Activated CD4-positive, alpha-beta T cell treated with anti-CD3 and anti-CD28 coated beads, Interleukin-2, amount 50 U/mL, for 48 hours (primary cell): ENCODE measurements at places on chromosomes 12 and 14.

DNA sequence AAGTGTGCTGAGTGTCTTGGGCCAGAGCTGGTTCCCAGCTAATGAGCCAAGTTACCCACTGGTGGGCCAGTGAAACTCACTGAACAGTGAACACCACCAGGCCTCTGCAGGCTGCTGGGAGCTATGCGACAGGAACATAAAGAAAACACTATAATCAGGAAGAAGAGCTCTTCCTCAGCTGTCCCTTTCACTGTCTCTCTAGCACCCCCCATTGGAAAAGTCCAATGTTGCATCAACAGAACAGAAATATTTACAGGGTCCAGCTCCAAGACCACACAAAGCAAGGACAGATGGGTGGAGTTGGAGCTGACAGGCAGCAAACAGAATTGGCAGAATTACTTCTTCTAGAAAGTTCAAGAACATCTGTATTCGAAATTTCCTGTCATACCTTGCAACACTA is 903.6 kb upstream of the TMEM132C start:
- DNase-seq = no peak

- DNase-seq = no peak
Measured at GRCh38 chr14:105863296-105864108, 337.1 kb downstream of the TMEM121 start.

- DNase-seq = no peak
Measured at GRCh38 chr12:3253682-3254275, 176.6 kb downstream of the TSPAN9 start.

DNA sequence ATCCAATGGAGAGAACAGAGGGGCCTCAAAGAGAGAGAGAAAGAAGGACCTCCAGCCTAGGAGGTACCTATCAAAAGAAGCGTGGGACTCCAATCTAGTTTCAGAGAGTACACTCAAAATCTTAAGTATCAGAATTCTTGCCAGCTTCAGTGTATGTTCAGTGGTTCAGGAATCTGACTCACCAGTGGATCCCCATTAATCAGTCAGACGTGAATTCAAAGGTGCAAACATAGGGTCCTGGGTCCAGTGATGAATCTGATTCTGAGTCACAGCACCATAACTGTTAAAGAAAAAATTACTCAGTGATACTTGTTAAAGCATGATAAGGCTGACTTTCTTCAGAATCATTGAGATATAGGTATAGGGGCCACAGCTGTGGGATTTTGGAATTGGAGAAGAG is 33.2 kb downstream of the ETNK1 start:
- peak; percentile 14 for DNase-seq

GRCh38 chr12:13465635-13466034 is 269.1 kb downstream of the EMP1 start:
- no peak for DNase-seq

GRCh38 chr14:83044001-83044400 is 1510.3 kb upstream of the SEL1L start:
- no peak for DNase-seq

DNA sequence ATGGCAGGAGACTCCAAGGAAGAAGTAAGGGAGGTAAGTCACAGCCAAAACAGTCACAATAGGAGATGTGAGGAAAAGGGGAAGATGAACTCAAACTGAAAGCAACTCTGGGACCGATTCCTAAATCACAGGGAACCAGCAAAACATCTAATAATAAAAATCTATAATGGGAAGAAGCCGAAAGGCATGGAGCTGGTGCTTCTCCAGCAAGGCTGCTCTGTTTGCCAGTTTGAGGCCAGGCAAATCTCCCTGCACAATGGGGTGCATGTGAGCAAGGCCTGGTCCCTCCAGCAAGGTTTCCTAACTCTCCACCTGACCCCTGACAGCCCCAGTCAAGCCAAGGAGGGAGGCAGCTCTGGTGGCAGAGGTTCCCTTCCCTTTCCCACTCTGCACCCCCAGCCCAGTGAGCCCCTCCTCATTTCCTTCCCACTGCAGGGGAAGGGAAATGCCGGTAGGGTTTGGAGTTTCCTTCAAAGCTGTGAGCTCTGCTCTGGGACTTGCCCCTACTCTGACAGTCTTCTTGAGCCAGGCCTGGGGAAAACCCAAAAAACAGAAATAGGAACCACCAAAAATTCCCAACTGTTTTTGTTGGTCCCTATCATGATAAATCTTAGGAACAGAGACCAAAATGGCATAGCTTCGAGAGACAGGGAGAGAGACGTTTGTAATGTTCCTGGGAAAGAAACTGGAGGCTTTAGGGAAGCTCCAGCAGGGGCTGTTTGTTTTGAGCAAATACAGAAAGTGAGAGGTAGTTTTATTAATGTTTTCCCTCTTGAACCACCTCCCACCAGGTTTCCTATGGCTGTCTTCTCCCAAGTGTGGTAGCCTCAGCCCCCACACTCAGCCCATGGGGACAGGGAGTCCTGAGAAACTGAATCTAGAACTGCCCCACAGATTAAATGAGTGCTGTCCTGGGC is 34.6 kb downstream of the FMNL3 start:
- DNase-seq = no peak

- no peak for DNase-seq
Measured at GRCh38 chr12:124967016-124967739, 21.8 kb downstream of the DHX37 start.

DNA sequence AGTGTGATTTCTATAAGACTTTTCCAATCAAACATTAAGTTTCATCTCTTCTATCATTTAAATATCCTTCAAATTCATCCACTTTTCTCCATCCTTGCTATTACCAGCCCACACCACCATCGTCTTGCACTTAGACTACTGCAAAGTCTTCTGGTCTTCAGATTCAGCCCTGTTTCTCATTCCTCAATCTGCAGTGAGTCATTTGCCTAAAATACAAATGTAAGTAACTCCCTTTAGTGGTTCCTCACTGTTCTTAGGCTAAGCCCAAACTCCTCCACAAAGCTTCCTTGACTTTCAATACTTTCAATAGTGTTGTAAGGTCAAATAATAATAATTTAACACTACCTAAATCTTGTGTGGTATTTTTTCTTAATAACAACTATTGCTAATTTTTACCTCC is 83.3 kb downstream of the PLEKHG7 start:
- DNase-seq = no peak

DNA sequence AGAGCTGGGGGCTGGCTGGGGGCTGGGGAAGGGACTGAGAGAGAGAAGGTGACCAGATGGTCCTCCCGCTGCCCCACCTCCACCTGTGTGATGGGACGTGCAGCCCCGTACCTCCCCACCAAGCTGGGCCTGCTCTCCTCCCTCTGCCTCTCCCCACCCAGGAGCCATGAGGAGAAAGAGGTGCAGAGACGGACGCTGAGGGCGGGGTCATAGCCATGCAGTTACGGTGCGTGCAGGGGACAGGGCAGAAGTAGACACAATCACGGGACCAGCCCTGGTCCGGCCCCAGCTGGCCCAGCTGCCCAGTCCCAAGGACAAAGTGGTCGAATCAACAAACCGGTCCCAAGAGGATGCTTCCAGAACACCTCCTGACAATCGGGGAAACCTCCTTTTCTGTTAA is 33.2 kb downstream of the RFLNA start:
- no peak for DNase-seq

GRCh38 chr14:28577711-28578131 is 188.9 kb upstream of the FOXG1 start:
- no peak for DNase-seq

GRCh38 chr12:118959348-118959747 is 22.0 kb upstream of the SRRM4 start:
- no peak for DNase-seq

- no peak for DNase-seq
Measured at GRCh38 chr12:27865421-27865820, 85.4 kb upstream of the MANSC4 start.

DNA sequence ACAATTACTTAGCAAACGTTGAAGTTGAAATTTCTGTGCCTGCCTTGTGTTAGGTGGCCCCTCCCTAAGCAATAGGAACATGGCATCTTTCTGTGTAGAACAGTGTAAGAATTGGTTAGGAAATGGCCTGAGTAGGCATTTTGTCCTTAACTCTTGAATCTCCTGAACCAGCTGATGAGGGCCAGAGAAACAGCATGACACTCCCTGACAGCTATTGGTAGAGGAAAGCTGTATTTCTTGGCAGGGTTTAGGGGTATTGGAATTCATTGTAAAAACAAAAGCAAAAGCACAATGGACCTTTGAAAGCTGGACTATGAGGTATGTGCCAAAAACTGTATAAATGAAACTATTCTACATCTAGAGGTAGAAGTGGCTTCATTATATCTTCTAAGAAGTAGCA is 40.6 kb upstream of the LRTM2 start:
- no peak for DNase-seq

- peak; percentile 97 for DNase-seq
Measured at GRCh38 chr14:74860899-74861733, 14.8 kb downstream of the PROX2 start.

DNA sequence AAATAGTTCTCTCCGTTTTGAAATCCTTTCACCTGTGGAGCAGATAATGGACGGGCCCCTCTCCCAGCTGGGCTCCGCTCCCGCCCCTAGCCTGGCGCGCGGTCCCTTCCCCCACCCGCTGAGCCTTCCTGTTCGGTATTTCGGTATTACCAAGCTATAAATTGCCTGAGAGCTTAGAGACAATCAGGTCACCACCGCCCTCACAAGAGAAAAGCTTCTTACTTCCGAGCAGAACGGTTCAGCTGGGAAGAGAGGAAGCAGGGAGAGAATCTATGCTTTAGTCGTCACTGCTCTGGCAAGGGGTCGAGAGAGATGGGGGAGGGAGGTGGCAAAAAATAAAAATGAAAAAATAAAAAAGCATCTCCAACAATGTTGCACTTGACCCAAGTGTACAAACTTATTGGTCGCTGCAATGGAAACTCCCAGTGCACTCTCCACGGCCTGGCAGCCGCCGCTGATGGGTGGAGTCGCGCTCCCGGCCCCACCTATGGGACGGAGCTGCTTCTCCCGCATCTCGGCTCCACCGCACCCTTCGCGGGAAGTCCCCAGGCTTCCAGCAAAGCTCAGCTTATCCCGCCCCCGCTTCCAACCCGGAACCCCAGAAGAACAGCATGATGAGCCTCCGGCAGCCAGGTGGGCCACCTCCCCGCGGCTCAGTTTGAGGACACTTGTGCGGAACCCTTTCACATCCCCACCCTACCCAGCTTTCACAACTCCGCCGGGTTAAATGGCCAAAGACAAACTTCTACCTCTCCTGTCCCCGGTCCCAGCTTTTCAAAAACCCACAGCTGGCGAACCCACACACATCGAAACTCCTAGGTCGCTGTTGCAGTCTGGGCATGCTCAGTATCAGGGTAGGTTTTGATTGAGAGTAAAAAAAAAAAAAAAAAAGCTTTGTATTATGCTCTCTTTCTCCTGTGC is 832 bp upstream of the SYT1 start:
- DNase-seq = no peak

DNA sequence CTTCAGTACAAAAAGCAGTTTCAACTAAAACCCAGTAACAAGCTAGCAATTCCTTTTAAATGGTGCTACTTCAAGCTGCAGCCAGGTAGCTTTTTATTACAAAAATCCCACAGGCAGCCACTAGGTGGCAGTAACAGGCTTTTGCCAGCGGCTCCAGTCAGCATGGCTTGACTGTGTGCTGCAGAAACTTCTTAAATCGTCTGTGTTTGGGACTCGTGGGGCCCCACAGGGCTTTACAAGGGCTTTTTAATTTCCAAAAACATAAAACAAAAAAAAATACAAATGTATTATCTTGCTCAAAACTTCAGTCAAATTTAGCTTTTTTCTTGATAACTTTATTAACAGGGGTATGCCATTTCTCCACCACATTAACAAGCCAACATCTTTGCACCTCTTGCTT is 3.6 kb upstream of the CLEC4E start:
- peak; percentile 72 for DNase-seq

DNA sequence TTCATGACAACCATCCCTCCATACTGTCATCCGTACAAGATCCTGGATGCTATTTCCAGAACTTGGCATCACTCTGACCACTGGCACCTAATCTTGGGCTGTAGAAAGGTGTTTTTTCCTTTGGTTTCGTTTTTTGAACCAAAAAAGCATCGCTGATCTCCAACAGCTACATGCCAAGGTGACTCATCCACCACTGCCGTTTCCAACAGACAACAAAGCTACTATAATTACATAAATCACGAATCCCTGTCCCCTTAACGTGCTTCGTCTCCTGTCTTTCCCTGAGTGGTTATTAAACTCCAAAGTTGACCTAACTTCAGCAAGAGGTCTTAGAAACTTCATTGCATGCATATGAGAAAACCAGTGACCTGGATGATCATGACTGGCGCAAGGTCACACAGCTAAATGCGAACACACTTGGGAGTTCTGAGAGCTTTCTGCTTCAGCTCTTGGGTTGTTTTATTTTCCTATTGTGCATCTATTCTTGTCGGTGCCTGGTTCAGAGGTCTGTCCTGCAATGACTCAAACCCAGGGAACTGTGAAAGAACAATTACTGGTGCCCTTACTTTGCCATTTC is 99.9 kb downstream of the PPM1H start:
- DNase-seq = no peak

GRCh38 chr12:55721601-55722213 is 1.5 kb downstream of the RDH5 start:
- DNase-seq = no peak

DNA sequence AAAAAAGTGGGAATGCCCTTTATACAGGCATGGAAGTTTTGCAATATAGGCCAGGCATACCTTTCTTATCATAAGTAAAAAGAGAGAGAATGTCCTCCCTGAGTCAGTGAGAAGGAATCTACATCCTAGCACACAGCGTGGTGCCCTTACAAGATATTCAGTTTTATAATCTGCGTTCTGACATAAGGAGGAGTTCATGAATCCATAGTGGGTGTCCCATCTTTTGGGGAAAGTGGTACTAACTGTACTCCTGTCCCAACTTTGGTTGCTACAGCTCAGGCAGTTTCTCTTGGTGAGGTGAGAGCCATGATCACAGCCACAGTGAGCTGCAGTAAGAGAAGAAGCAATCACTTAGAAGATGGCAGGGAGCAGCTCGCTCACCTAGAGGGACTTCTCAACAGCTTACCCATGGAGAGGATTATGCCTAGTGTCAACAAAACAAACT is 332.9 kb downstream of the BCAT1 start:
- no peak for DNase-seq

DNA sequence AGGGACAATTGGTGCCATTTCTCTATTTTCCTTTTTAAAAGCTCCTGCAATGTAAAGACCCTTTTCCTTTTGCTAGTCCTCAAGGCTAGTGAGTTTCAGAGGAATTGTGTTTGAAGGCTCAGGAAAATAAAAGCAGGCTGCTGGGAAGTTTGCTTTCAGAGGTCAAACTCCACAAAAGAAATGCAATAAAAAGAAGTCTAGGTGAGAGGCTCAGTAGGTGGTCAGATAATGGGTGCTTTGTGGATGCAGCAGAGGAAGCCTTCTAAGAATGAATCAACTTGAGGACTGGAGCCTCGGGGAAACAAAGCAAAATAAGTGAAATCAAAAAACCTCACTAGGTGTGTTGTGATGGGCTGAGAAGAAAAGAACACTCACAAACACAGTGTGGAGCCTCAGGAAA is 10.3 kb downstream of the CCDC175 start:
- no peak for DNase-seq

- DNase-seq = no peak
Measured at GRCh38 chr14:71206766-71207371, 299.6 kb downstream of the PCNX1 start.

- DNase-seq = no peak
Measured at GRCh38 chr12:2686280-2686646, 108.5 kb upstream of the FKBP4 start.
